ENCODE measurements at places on chromosomes 11 and 22. TPM values are rescaled to one million over a fixed set of nuclear protein-coding genes. Genes with fewer than 3 reads are reported as not detected.

Gene OR6X1
- total RNA-seq, result not detected

Gene RNF26
- 41.8 TPM for total RNA-seq

Gene MALAT1
- 4,094 TPM for total RNA-seq

Gene DRD2
- total RNA-seq, result not detected

Gene AIP
- 163 TPM for total RNA-seq

GRCh38 chr11:119368121-119369034 is 13.1 kb downstream of the USP2 start:
- H3K36me3 ChIP-seq, result no peaks in the 10 kb centered on the region
- H3K4me1 ChIP-seq, result peaks cover 7% of the 10 kb centered on the region

DNA sequence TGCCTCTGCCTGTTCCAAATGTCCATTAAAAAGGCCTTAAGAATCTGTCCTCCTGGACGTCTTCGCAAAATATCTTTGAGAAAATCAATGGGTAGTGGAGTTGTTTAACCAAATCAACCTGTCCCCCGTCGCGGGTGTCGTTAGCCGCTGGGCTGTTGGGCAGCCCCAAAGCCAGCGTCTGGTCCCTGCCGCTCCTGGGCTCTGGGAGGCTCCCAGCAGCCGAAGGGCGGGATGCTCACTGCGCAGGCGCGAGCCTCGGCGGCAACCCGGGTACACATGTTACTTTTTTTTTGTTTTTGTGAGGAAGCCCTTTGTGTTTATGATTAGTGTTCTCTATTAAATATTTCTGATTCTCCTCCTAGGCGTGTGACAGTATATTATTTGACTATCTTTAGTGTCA is 12.6 kb downstream of the MMP10 start:
- peaks cover 2% of the 10 kb centered on the region for H3K27me3 ChIP-seq
- no peak overlapping the region for H3K27ac ChIP-seq
- no peak for DNase-seq
- H3K4me3 ChIP-seq, result no peak overlapping the region
- H3K36me3 ChIP-seq, result no peaks in the 10 kb centered on the region

DNA sequence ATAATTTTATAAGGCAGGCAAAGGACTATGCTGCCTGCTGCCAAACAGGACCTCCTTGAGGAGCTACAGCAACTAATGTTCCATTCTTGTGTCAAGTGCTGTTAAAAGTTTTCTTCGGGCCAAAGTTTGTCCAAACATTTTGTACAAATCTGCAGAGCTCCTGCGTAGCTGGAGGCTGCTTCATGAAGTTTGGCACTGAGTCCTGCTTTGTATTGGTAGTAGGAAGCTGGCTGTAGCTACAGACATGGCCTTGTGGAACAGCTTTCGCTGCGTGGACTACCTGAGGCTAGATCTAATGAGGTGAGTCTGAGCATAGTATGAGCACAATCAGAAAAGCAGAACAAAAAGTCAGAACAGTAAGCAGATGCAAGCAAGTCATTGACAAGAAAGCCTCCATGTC is 528.1 kb downstream of the DLG2 start:
- H3K4me1 ChIP-seq, result peaks cover 2% of the 10 kb centered on the region
- no peaks in the 10 kb centered on the region for H3K36me3 ChIP-seq
- H3K27ac ChIP-seq, result no peak overlapping the region
- no peaks in the 10 kb centered on the region for H3K27me3 ChIP-seq

DNA sequence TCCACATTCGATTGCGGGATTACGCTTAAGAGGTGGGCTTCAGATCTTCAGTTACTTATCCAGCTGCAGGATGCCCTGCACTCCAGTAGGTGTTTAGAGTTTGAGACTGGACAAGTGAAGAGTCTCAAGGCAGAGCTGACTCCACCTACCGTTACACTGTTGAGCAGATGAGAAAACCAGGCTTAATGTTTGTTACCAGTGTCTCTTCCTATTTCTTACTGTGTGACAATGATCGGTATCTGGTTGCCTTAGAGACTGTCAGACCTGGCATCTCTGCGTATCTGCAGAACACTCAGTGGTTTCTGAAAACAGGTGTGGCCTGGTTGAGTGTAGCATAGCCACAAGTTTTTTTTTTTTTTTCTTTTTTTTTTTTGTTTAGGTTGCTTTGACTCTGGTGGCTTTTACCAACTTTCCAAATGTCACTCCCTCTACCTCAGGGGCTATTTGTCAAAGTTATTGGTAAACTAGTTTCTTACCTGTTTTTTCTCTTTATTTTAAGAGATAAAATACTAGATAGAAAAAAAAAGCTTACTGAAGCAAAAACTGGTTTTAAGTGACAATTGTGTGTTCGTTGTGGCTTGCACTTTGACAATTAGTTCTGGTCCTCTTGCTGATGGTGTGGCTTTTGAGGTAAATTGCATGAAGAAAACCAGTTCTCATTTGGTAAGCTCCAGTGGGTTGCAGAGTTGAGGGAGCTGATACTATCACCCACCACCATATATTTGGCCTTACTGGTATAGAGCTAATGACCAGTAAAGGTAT is 284.8 kb downstream of the ETS1 start:
- DNase-seq, result peak; percentile 90
- H3K4me1 ChIP-seq, result peaks cover 79% of the 10 kb centered on the region
- no peaks in the 10 kb centered on the region for H3K27me3 ChIP-seq
- peak overlapping the region; percentile 89 for H3K4me3 ChIP-seq

- peaks cover 21% of the 10 kb centered on the region for H3K4me1 ChIP-seq
- no peaks in the 10 kb centered on the region for H3K27me3 ChIP-seq
- no peak for DNase-seq
- H3K27ac ChIP-seq, result no peak overlapping the region
- H3K36me3 ChIP-seq, result peaks cover 9% of the 10 kb centered on the region
Measured at GRCh38 chr11:69238573-69239351, 55.2 kb upstream of the MYEOV start.

- peaks cover 6% of the 10 kb centered on the region for H3K27me3 ChIP-seq
- DNase-seq, result no peak
- no peaks in the 10 kb centered on the region for H3K36me3 ChIP-seq
Measured at GRCh38 chr22:42301077-42301741, 30.8 kb upstream of the TCF20 start.

DNA sequence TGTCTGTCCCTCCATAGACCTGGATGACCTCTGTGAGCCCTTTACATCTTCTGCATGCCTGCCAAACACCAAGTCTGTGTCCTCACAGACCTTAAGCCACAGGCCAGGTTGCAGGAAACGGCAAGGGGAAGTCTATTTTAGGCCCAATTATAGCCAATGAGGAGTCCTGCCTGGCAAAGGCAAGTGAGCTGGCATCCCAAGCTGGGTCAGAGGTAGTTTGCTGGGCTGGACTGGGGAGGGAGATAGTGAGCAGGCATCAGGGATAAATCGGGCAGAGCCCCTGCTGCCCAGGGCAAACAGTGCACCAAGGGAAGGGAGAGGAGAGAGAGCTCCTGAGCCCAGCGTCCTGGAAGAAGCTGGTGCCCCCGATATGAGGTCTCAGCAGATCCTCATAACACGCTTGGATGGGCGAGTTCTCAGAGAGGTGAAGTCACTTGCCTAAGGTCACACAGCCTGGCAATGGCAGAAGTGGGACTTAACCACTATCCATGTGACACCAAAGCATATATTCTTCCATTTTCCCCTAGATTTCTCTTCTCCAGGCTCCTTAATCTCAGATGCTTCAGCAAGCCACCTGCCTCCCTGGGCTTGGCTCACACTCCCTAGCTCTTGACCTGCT is 3.7 kb upstream of the RELT start:
- no peak for DNase-seq
- no peaks in the 10 kb centered on the region for H3K27me3 ChIP-seq
- H3K27ac ChIP-seq, result peak overlapping the region; percentile 58

- no peak for DNase-seq
- no peak overlapping the region for H3K4me3 ChIP-seq
Measured at GRCh38 chr11:12725863-12726682, 51.9 kb downstream of the TEAD1 start.

DNA sequence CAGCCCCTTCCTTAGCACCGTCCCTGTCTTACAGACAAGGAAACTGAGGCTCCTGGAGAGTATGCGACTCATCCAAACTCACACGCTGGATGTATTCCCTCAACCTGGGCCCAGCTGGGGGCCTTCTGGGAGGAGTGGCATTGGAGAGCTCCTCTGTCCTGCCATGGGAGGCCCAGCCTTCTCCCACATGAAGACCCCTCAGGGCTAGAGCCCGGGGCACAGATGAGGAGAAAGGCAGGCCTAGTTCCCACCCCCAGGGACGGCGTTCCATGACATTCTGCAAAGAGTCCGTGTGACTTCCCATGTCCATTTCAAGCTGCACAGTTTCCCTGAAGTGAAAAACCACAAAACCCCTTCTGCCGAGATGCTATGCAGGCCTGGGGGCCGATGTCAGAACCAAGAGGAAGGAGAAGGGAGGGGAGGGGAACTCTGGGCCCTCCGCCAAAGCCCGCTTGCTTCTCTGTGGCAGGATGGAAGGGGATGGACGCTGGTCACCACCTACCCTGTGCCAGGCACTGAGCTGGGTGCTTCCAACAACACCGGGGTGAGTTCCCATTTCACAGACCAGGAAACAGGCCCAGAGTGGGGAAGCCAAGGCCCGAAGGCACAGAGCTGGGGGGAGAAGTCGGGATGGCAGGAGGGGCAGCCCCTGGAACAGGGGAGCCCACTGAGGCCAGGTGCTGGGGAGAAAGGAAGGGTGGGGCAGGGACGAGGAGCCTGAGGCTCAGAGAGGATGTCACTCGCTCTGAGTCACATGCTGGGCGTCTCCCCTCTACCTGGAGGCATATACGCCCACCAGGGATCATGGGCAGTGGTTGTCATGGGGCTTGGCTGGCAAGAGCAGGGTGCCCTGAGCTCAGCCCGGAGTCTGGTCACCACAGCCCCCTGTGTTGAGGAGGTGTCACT is 15.7 kb downstream of the RAC2 start:
- peaks cover 83% of the 10 kb centered on the region for H3K36me3 ChIP-seq
- H3K27me3 ChIP-seq, result no peaks in the 10 kb centered on the region
- peak; percentile 74 for DNase-seq
- peak overlapping the region; percentile 80 for H3K4me3 ChIP-seq

DNA sequence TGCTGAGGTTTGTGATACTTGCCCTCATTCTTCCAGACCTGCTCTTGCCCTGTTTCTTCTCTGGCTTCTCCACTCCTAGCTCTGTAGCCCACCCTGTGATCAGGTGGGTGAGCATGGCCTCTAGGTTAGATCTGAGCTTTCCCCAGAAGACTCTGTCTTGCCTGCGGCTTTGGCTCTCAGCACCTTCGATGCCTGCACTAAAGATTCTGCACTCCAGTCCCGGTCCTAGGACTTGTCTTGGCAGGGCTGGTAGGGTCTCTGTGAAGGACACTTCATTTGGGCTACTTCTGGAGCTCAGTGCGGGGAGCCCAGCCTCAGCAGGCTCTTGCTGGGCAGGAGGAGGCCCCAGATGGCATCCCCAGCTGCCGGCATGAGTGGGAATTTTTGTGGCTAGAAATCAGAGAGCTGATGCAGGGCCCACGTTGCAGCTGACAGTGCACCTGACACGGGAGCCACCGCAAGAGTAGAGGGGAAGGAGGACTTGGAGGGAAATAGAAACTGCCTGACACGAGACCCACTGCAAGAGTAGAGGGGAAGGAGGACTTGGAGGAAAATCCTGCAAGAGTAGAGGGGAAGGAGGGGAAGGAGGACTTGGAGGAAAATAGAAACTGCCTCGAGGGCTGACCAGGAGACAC is 226.9 kb upstream of the B3GAT1 start:
- H3K4me1 ChIP-seq, result no peaks in the 10 kb centered on the region
- H3K27me3 ChIP-seq, result peaks cover 6% of the 10 kb centered on the region
- DNase-seq, result no peak
- no peak overlapping the region for H3K27ac ChIP-seq
- H3K4me3 ChIP-seq, result no peak overlapping the region

GRCh38 chr11:7536100-7536499 is 22.3 kb downstream of the PPFIBP2 start:
- no peak for DNase-seq
- H3K27me3 ChIP-seq, result peaks cover 16% of the 10 kb centered on the region
- H3K4me3 ChIP-seq, result no peak overlapping the region
- peaks cover 2% of the 10 kb centered on the region for H3K36me3 ChIP-seq

GRCh38 chr11:89405629-89406028 is 85.5 kb downstream of the NOX4 start:
- no peak overlapping the region for H3K4me3 ChIP-seq
- H3K36me3 ChIP-seq, result no peaks in the 10 kb centered on the region
- H3K27me3 ChIP-seq, result no peaks in the 10 kb centered on the region

DNA sequence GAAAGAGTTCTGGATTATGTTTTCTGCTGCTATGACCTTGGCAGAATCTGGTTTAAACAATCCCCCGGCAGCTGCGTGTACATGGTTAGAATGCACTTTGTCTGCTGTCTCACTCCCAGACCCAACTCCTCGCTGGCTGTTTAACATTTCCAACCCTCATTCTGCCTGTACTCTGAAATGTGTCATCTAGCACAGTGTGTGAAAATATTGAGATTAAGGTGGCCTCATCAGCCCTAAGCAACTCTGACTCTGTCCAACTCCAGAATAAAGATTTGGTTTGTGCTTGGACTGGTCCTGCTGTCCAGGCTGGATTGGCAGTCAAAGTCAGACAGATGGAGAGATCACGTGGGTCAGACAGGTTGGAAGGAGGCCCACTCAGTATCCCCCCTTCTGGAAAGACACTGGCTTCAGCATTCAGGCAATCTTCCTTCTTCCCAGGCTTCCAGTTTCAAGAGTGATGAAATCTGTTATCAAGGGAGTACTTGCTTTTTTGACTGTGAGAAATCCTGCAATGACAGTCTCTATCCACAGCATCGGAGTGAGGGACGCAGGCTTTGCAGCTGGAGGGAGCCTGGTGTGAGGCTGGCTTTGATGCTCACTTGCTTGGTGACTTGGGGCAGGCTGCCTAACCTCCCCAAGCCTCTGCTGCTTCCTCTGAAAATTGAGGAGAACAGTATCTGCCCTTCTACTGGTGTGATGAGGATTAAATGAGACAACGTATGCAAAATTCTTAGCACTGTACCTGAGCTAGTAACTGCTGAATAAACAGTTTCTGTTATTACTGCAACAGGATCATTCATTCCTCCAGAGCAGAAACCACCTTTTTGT is 29.8 kb downstream of the ABTB2 start:
- no peak overlapping the region for H3K4me3 ChIP-seq
- H3K36me3 ChIP-seq, result no peaks in the 10 kb centered on the region
- DNase-seq, result no peak

- DNase-seq, result no peak
- H3K4me3 ChIP-seq, result no peak overlapping the region
- no peaks in the 10 kb centered on the region for H3K36me3 ChIP-seq
- H3K27me3 ChIP-seq, result no peaks in the 10 kb centered on the region
- H3K27ac ChIP-seq, result no peak overlapping the region
Measured at GRCh38 chr11:2178906-2179494, 7.4 kb upstream of the TH start.

Measured in activated CD8-positive, alpha-beta T cell treated with anti-CD3 and anti-CD28 coated beads, Interleukin-2, amount 10 ng/mL, durations not matched to agents 7 days and 5 days (primary cell).